Naive thymus-derived CD8-positive, alpha-beta T cell (primary cell): ENCODE measurements at places on chromosomes 12 and 14.
A peak's percentile ranks its signal among the peaks of the same experiment; 100 is the strongest.

- no peak for DNase-seq
Observed at GRCh38 chr14:101500681-101501080, 60.6 kb upstream of the DIO3 start.

GRCh38 chr12:8662593-8662992, at the start of gene MFAP5:
MFAP5 (minus strand) TSS chr12:8662826; CDS start chr12:8662104, 722 bp downstream.
- no peak for DNase-seq

GRCh38 chr12:62724947-62725451, 210.0 kb downstream of the PPM1H start:
- DNase-seq, result no peak

DNA sequence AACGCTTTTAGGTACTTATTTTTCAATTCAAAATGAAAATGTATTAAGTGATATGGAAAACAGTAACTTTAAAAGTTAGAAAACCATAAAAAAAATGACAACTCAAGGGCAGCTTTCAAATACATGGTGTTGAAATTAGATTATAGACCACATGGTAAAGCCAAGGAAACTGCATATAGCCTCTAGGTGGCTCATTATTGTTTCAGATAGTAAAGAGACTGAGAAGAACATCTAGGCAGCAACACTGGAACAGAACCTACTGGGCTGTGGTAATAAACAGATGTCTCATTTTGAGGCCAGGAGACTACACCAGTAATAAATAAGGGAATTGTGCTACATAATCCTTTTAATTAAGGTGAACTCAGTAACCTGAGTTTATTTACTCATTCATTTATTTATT, 13.0 kb downstream of the FBXO33 start:
- DNase-seq, result no peak

DNA sequence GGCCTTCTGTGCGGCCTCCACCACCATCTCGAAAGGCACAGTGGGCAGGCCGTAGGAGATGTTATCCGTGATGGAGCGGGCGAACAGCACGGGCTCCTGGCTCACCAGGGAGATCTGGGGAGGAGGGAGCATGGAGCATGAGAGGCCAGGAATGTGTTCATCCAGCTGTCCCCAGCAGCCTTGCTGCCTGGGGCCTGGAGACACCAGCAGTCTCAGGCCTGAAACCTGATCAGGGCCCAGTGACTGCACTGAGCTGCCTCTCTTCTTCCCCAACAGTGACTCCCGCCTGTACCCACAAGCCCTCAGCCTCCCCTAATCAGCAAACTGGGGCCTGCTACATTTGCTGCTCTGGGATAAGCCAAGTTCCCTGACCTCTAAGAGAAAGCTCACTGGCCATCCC, 30.9 kb downstream of the ABCB9 start:
- DNase-seq, result no peak

GRCh38 chr12:3961591-3961990, 88.4 kb upstream of the PARP11 start:
- DNase-seq, result no peak

DNA sequence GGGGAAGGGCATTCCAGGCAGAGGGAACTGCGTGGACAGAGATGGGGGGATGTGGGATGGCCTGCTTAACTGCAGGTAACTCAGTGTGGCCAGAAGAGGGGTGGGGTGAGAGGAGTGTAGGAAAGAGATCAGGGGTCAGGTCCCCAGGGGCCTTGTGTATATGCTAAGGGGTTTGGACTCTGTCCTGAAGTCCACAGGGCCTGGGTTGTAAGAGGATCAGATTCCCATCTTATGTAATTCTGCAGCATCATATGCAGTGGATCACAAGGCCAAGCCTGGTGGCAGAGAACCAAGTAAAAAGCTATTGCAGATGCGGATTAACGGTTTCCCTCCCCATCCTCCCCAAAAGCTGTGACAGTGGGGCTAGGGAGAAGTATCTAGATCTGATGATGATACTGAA, 8.7 kb downstream of the TCTN1 start:
- no peak for DNase-seq

DNA sequence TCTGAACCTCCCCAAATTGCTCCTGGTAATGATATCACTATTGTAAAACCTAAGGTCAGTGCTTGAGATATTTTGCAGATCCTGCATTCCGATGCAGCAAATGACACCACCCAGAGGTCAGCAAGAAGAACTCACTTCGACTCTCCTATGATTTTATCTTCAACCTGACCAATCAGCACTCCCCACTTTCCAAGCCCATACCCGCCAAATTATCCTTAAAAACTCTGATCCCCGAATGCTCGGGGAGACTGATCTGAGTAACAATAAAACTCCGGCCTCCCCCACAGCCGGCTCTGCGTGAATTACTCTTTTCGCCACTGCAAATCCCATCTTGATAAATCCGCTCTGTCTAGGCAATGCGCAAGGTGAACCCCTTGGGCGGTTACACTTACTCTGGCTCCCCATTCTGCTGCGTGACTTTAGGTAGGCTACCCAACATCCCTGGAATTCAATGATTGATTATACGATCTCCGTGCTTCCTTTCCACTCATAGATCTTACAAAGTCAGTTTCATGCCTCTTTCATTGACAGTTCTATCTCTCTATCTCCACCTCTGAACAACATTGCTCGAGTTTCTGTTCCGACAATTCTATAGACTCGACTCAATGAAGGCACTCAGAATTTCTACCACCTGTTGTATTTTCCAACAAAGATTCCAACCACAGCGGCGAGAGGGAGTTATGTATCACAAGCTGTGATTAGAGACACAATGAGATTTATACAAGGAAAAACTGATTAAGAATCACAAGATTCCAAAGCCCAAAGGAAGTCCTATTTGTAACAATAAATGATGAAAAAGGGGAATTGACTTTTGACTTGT, 939 bp downstream of the NPC2 start:
- DNase-seq, result no peak

GRCh38 chr12:93221841-93222240, 155.9 kb upstream of the NUDT4 start:
- DNase-seq, result no peak

- DNase-seq, result no peak
Observed at GRCh38 chr14:94383777-94384176, 4.6 kb downstream of the SERPINA1 start.

GRCh38 chr14:99415496-99416281, 65.0 kb downstream of the SETD3 start:
- peak; percentile 82 for DNase-seq

DNA sequence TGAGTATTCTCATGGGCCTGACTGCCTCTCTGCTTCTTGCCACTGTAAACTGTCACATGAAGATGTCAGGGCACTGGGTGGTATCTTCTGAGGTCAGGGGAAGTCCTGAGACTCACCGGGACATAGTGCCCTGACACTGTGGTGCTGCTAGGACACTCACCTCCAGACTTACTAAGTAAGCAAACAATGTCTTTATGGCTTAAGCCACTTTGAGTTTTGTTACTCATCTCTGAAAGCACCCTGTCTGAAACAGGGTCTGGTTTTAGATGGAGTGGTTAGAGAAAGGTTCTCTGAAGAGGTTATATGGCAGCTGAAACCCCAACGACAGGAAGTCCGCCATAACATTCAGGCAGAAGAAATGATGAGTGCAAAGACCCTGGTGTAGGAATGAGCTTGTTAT, 22.7 kb downstream of the GPR19 start:
- no peak for DNase-seq

GRCh38 chr12:52268212-52268611, 6.2 kb upstream of the KRT86 start:
- DNase-seq, result no peak

DNA sequence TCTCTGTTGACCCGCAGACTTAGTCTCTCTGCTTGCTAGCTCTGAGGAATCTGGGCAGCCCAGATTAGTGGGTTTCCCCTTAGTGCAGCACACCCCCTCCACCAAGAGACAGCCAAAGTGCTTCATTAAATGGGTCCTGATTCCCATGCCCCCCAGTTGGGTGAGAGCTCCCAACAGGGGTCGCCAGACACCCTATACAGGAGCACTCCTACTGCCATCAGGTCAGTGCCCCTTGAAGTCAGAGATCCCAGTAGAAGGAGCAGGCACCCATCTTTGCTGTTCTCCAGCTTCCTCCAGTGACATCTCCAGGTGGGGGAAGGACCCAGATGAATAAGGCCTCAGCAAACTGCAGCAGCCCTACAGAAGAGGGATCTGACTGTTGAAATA, 36.7 kb upstream of the C14orf132 start:
- DNase-seq, result no peak

- DNase-seq, result no peak
Observed at GRCh38 chr12:14938301-14938700, at the start of gene ERP27. ERP27 (minus strand) TSS chr12:14938537; CDS start chr12:14938508, 29 bp downstream.

- no peak for DNase-seq
Observed at GRCh38 chr12:75783093-75783877, 248.3 kb downstream of the PHLDA1 start.

DNA sequence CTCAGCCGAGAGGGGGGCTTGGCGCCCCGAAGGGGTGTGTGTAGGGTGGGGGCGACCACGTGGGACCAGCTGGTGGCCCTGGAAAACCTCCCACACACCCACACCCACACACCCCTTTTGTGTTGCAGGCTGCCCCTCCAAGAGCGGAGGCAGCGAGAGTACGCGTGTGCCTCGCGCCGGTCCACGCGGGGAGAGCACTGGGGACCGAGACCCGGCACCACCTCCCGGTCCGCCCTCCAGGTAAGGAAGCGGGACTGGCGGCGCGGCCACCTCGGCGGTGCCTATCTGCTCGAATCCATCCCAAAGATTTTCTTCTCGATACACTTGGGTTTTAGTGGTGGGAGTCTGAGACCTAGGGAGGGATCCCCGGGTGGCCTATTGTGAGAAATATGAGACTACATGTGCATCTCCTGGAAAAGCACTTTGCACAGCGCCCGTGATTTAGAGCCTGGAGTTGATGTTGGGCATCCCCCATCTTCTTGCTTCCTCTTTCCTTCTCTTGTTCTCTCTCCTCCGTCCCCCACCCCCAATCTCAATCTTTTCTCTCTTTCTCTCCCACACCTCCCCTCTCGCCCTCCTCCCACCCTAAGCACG, 393 bp downstream of the SYT1 start:
- DNase-seq, result no peak

- DNase-seq, result no peak
Observed at GRCh38 chr12:65696227-65696626, 128.1 kb upstream of the HMGA2 start.

DNA sequence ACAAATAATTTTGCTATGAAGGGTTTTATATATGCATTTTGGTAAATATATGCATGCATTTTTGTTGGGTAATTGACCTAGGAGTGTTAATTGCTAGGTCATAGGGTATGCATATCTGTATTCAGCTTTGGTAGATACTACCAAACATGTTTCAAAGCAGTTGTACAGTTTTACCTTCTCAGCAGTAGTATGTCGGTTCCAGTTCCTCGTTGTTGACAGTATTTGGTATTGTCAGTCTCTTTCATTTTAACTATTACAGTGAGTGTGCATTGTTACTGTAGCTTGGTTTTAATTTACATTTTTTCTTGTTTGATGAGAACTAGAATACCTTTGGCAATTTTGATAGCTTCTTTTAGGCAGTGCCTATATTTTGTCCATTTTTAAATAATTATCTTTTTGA, 98.9 kb downstream of the ARID2 start:
- no peak for DNase-seq

DNA sequence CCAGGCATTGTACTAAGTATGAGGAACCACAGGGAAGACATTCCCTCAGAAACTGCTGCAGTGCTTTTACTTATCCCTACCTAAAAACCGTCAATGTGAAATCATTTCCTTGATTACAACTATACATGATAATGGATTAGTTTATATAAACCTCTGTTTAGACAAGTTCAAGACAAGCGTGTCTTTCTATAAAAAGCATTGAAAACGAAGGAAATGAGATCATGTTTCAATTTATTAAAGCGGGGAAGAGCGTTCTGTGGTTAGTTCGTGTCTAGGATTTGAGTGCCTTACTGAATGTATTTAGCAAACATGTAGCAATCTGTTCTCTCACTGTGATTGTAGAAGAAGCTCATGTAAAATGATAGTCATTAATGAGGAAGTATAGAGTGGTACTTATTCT, 37.5 kb downstream of the GALC start:
- DNase-seq, result no peak

- DNase-seq, result no peak
Observed at GRCh38 chr14:78075033-78075432, 95.1 kb upstream of the NRXN3 start.

- no peak for DNase-seq
Observed at GRCh38 chr14:89629383-89629782, 212.3 kb upstream of the FOXN3 start.

GRCh38 chr12:85609778-85610177, 226.4 kb downstream of the RASSF9 start:
- DNase-seq, result no peak

GRCh38 chr12:104083769-104084475, 19.6 kb downstream of the HCFC2 start:
- no peak for DNase-seq

GRCh38 chr12:53798575-53798974, 46.8 kb upstream of the CISTR start:
- DNase-seq, result no peak
